NCI-H187 (cell line): ENCODE measurements at places on chromosomes 3 and 15.

- no peak for DNase-seq
Observed at GRCh38 chr15:52256930-52257733, 38.5 kb downstream of the MYO5C start.

DNA sequence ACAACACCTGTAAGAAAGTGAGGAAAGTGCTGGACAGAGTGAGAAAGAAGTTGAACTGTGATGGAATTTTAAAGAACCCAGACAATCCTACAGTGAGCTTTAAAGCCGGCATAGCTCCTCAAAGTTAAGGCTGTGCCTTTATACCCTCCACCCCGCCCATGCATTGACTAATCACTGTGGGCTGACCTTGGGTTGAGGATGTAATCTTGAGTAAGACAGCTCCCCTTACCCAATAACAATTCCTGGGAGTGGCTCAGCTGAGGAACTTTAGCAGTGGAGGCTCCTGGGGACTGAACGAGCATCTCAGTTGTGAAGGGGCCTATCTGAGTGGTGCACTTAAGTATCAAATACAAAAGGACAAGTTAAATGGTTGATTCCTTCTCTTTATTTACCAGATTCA, 35.7 kb upstream of the ZNF770 start:
- no peak for DNase-seq

- DNase-seq: no peak
Observed at GRCh38 chr3:55690177-55690576, 203.1 kb upstream of the WNT5A start.

- DNase-seq: no peak
Observed at GRCh38 chr3:125645616-125646015, 50.3 kb upstream of the OSBPL11 start.

DNA sequence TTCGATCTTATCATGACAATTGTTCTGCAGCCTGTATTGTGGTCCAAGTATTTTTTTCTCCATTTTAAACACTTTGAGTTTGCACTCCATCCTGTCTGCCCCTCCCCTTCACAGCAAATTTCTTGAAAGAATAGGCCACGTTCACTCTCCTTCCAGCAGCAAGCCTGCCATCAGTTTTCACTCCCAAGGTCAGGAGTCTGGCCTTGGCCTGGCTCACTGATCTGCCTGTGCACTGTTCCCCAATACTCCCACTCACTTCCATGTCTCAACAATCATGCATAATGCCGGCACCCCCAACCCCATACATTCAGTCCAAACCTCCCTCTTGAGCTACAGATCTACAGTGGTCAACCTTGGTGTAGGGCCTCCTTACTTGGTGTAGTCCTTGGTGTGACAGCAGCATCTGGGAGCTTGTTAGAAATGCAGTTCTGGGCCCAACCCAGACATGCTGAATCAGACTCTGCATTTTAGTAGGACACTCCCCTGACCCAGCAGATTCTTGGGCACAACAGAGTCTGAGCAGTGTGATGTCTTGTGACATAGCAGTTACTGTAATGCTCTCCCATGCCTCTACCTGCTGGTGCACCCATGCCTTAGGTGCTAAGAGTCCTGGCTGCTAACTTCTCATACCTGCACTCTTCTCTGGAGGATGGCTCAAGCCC, 58.3 kb upstream of the XCR1 start:
- no peak for DNase-seq

GRCh38 chr3:113214917-113215595, 3.7 kb downstream of the BOC start:
- no peak for DNase-seq

DNA sequence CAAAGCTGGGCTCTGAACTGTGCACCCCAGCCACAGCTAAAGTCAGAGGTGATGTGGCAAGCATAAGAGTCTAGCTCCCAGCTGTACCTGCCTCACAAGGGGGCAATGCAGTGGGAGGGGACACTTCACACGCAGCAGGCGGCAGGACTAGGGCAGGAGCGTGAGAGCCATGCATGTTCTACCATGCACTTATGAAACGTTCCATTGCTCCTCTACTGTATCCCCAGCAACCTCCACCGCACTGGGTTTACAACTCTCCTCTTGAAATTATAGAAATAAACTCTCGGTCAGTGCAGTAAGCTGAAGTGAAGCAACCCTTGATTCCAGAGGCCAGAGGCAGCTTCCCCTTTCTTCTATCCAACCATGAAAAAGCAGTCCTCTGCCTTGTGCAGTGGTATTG, 298.6 kb upstream of the STT3B start:
- no peak for DNase-seq

DNA sequence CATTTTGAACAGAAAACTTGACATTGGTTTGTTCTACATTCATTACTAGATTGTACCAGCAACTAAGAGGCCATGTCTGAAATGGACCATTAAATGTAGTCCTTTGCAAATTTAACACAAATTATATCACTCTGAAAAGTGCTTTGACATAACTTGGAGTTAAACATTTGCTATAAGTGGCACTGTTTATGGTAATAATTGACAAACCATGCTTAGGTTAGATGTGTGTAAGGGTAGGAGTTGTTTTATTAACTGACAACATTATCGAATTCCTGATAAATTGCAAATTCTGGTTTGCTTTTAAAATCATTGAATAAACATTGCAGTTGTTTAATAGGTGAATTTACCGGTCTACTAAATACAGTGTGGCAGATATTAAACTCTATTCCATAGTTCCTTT, 6.1 kb upstream of the TMEM207 start:
- no peak for DNase-seq

GRCh38 chr3:143865302-143865701, 17.0 kb upstream of the SLC9A9 start:
- no peak for DNase-seq

DNA sequence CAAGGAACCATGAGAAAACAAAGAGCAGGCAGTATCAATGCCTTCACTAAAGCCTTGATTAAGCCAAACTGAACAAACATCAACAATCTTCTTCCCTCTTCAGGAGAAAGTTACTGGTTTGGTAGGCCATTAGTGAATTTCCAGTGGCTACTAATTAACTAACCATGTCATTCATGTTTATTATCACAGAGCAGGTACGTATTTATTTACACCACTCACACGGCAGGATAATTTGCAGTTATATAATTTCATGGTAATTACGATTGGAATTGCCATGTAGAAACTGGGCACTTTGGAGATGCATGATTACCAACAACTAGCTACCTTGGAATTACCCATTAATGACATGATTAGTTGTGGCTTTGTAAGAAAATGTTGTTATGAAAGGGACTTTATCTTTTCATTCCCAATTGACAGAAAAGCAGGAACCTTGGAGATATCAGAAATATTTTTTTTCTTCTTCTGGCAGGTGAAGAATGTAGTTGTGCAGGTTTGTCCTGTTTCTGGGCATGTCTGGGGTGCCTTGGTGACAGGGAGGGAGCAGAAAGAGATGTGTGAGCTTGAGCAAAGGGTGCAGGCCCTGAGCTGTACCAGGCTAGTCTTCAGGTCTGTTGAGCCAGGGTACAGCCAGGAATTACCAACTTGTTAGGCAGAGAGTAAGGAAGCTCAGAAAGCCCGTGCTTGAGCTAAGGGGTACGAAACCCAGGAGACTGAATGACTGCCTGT, 310.7 kb downstream of the RORA start:
- DNase-seq: no peak

GRCh38 chr3:33377931-33378330, 62.3 kb downstream of the UBP1 start:
- no peak for DNase-seq

DNA sequence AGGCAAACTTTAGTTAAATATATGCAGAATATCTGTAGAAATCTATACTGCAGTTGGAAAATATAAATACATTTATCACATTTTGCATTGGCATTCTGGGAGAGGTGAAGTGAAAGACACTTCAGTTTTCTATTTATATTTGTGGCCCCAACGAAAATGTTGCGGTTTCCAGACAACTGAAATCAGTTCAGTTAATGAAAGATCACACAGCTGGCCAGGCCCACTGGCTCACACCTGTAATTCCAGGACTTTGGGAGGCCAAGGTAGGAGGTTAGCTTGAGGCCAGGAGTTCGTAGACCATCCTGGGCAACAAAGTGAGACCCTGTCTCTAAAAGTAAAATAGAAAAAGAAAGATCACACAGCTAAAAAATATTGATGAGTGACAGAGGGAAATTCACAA, 11.9 kb upstream of the CLASP2 start:
- DNase-seq: no peak

GRCh38 chr15:52378746-52379394, 83.3 kb upstream of the MYO5C start:
- DNase-seq: no peak
